CD4-positive, alpha-beta T cell treated with Interleukin-15 for 1 hour (primary cell): ENCODE measurements at places on chromosomes 3 and 15.

DNA sequence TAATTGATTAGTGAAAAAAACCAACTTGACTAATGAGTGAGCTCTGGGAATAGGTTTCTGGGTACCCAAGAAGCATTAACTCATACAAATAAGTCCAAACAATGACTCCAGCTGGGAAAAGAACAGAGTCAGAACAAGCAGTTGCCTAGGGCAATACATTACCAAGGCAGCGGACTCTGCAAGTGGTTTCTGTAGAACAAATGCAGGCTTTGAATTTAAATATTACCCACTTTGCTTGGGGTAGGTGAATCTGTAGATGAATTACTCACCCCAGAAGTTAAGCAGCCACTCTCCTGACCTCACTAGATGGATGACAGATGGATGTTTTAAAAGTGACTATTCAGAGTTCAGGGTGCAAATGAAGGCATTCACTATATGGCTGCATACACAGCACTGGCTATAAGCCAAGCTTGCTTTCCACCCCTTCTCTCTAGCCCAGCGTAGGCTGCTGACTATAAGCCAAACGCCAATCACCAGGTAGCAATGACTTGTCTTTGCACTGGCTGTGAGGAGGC lies 73.1 kb upstream of the BHLHE40 start:
- DNase-seq: no peak

GRCh38 chr3:83216919-83217594 lies 1455.6 kb upstream of the GBE1 start:
- DNase-seq: no peak

DNA sequence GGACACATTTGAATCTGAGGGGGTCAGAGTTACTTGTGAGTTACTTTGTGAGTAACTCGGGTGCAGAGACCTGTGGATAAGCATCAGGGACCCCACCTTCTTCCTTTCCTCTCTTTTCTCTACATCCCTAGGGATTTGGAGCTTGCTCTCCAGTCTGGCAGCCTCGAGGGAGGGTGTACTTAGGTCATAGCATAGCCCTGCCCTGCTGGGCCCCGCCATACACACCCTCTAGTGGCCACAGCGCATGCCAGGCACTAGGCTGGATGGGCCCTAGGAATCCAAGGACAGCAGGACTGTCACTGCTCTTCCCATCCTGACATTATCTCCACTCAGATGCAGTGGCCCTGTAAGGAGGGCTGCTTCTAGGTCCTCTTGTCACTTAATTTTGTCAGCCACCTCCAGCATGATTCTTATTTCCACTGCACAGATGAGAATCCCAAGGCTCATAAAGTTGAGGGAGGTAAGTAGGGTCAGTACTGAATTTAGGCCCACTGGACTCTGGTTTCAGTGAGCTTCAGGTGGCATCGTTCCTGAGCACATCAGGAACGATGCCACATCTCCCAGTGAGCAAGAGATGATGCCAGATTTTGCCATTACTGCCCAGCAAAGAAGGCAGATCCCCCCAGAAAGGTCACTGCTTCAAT lies 3.6 kb upstream of the SMAD6 start:
- no peak for DNase-seq

DNA sequence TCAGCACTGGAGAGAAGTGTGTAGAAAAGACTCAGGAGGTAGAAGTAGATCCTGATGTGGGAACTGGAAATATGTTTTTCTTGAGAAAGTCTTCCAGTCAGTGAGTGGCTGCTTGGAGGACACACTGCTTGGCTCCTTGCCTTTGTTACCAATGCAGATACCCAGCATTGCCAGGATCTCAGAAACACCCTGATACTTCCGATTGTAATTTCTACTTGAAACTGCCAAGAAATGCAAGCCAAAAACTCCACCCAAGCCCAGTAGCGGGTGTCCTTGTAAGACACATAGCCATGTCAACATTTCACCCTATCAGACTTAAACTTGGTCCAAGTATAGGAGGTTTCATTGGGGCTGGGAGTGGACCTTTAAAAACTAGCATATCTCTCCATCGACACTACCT lies 141.8 kb downstream of the ALDH1A2 start:
- no peak for DNase-seq

GRCh38 chr3:59839810-59840515 lies 790.1 kb upstream of the CFAP20DC start:
- no peak for DNase-seq

GRCh38 chr15:74259292-74259648 lies 23.1 kb downstream of the CCDC33 start:
- no peak for DNase-seq

GRCh38 chr15:68403161-68403941 lies 28.6 kb downstream of the ITGA11 start:
- no peak for DNase-seq
